Activated CD4-positive, alpha-beta T cell treated with anti-CD3 and anti-CD28 coated beads, Interleukin-2, Interleukin-6, amounts not matched to agents 100 ng/mL and 50 ng/mL, durations not matched to agents 16 hours and 8 hours (primary cell): ENCODE measurements at places on chromosomes 7 and 10.

DNA sequence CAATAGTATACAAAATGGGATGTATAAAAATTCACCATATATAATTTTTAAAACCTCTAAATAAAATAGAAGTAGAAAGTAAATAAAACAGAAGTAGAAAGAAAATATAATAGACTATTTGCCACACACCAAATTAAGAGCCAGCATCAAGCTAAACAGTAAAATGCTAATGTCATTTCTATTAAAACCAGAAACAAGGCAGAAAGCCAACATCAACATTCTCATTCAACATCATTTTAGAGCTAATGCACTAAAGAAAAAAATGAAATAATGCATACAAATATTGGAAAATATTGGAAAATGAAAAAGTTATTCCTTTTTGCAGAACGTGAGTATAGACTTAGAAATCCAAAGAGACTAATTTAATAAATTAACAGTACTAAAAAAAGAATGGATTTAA lies 23.4 kb upstream of the RELN start:
- no peak for DNase-seq

DNA sequence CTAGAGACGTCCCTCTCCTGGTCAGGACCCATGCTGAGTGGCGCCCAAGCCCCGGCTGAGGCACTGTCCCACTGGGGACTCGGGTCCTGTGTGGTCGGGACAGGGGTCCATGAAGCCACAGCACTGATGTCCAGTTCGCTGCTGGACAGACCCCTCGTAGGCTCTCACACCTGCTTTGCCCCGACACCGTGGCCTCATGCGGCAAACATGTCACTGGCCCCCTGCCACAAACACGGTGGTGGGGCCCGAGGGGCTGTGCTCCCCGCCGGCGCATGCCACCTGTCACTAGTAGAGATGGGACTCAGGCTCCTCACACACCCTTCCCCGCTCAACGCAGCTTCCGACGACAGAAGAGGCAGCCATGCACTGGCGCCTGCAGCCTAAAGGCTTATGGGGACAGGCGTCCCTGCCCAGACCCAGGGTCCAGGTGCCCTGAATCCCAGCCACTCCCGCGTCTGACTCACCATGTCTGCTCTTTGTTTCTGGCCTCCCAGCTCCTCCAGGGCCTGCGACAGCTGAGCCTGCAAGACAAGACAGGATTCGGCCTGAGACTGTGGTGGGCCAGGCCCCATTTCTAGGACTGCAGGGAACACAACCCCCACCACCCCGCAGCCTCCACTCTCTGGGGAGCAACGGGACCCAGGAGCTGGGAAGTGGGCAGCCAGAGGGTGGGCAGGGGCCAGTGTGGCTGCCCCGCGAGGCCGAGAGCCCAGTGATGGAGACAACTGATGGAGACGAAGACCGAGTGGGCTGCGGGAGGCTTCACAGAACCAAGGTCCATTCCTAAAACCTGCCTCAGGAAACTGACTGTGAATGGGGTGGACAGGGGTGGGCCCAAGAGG lies 230.9 kb downstream of the MAD1L1 start:
- no peak for DNase-seq

GRCh38 chr7:90474284-90475210 lies 5.1 kb downstream of the PTTG1IP2 start:
- no peak for DNase-seq

DNA sequence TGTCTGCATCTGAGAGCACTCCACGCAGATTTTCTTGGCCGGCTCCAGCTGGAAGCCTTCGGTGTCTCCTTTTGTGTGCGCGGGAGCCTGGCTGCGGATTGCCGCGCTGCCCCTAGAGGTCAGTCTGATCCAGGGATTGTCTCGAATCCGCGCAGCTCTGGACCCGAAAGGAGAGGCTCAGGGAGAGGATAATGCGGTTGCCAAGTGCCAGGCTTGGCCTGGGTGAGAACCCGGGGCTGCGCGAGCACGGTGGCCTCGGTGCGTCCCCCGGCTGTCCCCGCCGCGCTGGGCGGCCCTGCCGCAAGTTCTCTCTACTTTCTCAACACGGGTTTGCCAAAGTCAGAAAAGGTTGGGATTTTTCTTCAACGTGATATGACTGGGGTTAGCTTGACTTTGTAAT lies 140.9 kb downstream of the ADCYAP1R1 start:
- peak; percentile 16 for DNase-seq

- DNase-seq = no peak
Observed at GRCh38 chr10:24393201-24393600, 184.3 kb downstream of the KIAA1217 start.

DNA sequence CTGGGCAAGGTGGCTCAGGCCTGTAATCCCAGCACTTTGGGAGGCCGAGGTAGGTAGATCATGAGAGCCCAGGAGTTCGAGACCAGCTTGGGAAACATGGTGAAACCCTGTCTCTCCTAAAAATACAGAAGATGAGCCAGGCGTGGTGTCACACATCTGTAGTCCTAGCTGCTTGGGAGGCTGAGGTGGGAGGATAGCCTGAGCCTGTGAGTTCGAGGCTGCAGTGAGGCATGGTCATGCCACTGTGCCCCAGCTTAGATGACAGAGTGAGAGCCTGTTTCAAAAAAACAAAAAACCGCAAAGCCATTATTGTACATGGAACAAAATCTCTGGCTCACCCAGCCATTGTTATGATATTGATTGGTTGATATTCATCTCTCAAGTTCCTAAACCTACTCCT lies 53.7 kb downstream of the KMT2E start:
- no peak for DNase-seq

GRCh38 chr10:91077549-91078071 lies 142.9 kb upstream of the PCGF5 start:
- DNase-seq = no peak

DNA sequence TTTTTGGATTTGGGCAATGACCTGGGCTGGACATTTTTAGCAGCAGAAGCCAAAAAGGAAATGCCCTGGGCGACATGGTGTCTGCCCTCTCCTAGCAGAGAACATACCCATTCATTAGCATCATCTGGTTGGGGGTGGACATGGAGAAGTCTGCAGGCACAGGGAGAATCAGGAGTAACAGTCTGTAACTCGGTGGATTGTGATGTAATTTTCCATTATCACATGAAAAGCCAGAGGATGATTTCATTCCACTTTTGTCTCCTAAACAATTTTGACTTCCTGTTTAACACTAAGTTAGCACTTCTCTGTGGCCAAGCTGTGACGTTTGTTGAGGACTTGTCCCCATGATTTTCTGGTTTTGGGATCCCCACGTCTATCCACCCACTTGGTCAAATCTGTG lies 153.8 kb upstream of the HABP2 start:
- DNase-seq = no peak

GRCh38 chr10:89069589-89069988 lies 79.0 kb downstream of the FAS start:
- no peak for DNase-seq

- DNase-seq = no peak
Observed at GRCh38 chr7:111438369-111439289, 123.7 kb downstream of the IMMP2L start.

DNA sequence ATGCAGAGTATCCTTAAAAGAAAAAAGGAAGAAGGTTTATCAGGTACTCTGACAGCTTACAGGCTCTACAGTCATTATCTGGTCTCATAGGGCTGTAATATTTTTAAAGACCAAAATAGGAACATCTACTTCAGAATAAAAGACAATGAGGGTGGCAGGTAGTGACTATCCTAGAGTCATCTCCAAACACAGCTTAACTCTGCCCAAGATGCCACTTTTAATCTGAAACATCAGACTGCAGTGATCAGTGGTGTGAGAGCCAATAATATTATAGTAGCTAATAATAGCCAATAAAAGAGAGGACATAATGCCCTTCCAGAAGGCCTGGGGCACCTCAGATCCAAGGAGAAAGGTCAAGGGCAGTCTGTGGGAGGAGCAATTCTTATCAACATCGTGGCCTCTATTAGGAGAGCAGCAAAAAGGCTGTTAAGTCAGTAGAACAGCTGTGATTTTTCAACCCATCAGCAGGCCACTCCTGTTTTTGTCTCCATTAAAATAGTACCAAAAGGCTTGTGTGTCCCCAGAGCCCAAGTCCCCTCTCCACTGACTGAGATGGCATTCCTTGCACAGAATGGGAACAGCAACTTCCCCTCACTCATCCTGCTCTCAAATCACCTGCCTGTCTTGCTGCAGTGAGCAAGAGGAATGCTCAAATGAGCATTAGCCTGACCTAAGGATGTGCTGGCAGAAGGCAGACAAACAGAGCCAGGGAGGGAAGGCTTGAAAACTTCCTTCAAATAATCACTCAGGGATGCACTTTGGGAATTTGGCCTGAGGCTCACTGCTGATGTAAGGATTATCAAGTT lies 20.7 kb upstream of the SPOCK2 start:
- DNase-seq = no peak

- DNase-seq = peak; percentile 27
Observed at GRCh38 chr7:32539919-32540531, 44.7 kb downstream of the AVL9 start.

DNA sequence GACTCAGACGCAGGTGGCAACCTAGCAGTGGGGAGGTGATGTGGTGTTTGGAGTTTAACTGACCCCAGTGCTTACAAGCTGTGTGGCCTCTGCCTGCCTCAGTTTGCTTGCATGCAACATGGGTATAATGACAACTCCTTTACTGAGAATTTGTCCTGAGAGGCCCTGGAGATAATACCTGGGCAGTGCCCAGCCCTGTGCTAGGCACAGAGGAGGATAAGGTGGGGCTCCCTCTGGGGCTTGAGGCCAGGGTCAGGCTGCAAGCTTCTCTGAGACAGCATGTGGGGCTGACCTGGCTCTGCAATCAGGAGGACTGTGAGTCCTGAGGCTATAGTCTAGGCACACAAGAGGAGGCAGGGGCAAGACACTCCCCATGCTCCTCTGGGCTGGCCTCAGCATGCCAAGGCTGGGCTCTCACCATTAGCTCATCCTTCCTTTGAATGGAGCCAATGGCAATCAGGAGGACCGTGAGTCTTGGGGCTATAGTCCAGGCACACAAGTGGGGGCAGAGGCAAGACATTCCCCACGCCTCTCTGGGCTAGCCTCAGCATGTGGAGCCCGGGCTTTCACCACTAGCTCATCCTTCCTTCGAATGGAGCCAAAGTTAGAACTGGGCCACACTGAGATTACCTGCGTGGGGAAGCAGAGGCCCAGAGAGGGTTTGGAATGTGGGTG lies 147.9 kb downstream of the RPS24 start:
- DNase-seq = no peak

DNA sequence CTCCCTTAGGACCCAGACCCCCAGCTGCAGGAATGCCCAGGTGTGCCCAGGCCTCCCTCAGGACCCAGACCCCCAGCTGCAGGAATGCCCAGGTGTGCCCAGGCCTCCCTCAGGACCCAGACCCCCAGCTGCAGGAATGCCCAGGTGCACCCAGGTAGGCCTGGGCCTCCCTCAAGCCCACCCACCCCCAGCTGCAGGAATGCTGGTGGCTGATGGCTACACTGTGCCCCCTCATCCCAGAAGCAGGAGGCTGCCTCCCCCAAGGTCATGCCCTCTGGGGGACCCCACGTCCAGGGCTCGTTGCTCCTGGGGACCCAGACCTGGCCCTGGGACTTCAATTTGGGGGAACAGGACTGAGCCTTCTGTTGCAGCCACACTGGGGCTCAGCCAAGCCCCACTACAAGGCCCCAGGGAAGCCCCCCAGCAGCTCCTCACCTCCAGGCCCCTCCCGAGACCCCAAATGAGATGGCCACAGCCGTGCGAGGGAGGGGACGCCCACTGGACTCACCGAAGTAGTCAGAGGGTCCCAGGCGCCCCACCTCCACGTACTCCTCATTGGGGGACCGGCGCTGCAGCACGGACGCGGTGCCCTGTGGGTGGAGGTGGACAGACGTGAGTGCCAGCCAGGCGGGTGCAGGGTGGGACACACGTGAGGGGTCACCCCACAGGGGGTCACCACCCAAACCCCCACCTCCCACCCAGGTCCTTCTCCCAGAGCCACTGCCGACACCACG lies 31.4 kb upstream of the PDGFA start:
- no peak for DNase-seq

GRCh38 chr10:14306190-14306589 lies 24.5 kb downstream of the FRMD4A start:
- no peak for DNase-seq

DNA sequence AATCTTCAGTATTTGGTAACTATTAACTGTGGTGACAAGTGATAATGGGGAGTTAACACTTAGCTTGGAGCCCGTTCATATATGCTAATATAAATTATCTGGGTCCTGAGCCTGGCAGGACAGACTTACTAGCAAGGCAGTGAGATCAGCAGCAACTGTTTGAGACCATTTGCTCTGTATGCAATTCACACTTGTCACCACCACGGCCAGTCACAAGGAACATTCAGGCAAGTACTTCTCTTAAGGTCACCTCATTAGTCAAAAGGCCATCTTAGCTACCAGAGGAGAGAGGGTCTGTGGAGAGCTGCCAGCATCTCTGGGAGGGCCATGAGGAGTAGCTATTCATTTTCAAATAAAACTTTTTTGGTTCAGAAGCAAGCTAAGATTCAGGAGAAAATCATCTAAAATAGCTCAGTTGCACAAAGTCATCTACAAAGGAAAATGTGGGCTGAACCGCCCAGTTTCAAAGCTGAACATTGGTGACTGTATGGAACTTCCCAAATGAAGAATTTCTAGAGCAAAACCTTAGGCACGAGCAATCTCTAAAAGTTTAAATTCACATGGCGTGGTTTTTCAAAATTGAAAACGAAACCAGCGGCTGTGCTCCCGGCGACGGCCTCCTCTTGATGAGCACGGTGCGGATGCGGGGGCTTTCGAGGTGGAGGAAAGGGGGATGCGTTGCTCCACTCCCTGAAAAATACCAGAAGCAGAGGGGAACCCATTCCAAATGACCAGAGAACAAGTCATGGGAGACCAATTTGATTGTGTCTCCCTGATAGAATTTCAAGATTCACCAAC lies 233.5 kb upstream of the MGMT start:
- DNase-seq = no peak

- no peak for DNase-seq
Observed at GRCh38 chr10:27134371-27134770, 19.8 kb downstream of the YME1L1 start.

DNA sequence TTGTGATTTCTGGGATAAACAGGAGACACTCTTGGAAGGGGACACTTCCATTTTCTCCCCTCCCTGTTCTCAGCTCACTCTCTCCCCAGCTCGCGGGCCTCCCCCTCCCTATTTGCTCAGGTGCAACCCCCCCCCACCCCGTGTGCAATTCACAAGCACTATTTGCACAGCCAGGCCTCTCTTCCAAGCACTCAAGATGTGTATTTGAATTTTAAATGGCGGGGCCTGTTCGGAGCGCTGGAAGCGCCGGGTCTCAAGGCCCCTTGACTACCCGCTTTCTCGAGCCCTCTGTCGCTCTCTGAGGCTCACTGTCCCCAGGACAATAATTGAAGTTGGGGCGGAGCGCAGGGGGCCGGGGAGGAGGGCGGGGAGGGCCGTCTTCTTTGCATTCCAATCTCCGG lies 7.8 kb downstream of the SHH start:
- DNase-seq = no peak

- no peak for DNase-seq
Observed at GRCh38 chr10:9709849-9710248, 1307.8 kb upstream of the CELF2 start.

GRCh38 chr10:46515366-46515765 lies 41.1 kb downstream of the GPRIN2 start:
- DNase-seq = no peak

GRCh38 chr10:21953585-21954057 lies 49.9 kb downstream of the DNAJC1 start:
- peak; percentile 21 for DNase-seq

- DNase-seq = no peak
Observed at GRCh38 chr10:51297438-51297837, 223.2 kb downstream of the PRKG1 start.
